ENCODE measurements at places on chromosomes 3 and 15. TPM values are rescaled to one million over a fixed set of nuclear protein-coding genes. Genes with fewer than 3 reads are reported as not detected.
A peak's percentile ranks its signal among the peaks of the same experiment; 100 is the strongest.

DNA sequence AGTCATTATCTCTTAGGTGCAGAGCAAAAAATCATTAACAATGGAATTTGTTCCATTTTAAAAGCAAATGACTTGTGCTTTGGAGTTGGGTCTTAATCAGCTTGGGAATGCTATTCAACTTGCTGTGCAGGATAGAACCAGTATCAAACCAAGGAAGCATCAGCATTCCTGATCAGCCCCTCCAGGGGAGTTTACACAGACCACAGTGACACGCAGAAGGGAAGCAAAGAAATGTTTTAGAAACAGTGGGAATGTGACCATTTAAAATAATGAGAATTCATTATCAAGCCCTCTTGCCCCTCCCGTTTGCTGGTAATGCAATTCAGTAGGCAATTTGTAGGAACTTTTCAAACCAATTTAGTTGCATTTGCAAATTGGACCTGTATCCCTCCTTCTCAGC, 155.1 kb downstream of the LRTM1 start:
- DNase-seq: no peak

The PTX3 gene
- total RNA-seq: 40.2 TPM

The GLDN gene
- 0.29 TPM for total RNA-seq

The MNS1 gene
- total RNA-seq: 1.5 TPM

- no peak for DNase-seq
Observed at GRCh38 chr15:31472636-31473384, 146.2 kb downstream of the KLF13 start.

- DNase-seq: no peak
Observed at GRCh38 chr3:137134431-137134830, 176.6 kb downstream of the IL20RB start.

GRCh38 chr3:167467848-167468611, 5.8 kb downstream of the SERPINI2 start:
- no peak for DNase-seq

DNA sequence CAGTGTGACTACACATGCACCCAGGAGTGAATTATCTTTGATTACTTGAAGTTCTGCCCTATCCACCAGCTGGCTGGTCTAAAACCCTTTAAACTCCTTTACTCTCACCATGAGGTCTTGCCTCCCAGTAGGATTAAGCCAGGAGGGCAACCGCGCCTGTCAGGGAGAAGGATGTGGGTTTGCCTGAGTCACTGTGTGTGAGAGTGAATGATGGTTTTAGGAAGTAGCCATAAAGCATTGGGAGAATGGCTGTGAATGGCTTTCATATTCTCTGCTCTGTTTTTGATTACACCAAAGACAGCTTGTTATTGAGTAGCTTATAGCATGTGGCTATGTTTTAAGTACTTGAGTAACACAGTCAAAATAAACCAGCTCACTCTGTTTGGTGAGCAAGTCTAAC, 637.7 kb upstream of the TBL1XR1 start:
- no peak for DNase-seq

The FBXW12 gene
- total RNA-seq: not detected

The TCTA gene
- total RNA-seq: 22.5 TPM

The CCR8 gene
- not detected for total RNA-seq

The ACAP2 gene
- 43.3 TPM for total RNA-seq

The CD200R1 gene
- total RNA-seq: not detected

- no peak for DNase-seq
Observed at GRCh38 chr3:194455481-194455880, 31.3 kb downstream of the ATP13A3 start.

- DNase-seq: no peak
Observed at GRCh38 chr15:61011576-61012336, 217.3 kb downstream of the RORA start.

GRCh38 chr3:168839653-168840052, 743.9 kb upstream of the GOLIM4 start:
- DNase-seq: no peak

DNA sequence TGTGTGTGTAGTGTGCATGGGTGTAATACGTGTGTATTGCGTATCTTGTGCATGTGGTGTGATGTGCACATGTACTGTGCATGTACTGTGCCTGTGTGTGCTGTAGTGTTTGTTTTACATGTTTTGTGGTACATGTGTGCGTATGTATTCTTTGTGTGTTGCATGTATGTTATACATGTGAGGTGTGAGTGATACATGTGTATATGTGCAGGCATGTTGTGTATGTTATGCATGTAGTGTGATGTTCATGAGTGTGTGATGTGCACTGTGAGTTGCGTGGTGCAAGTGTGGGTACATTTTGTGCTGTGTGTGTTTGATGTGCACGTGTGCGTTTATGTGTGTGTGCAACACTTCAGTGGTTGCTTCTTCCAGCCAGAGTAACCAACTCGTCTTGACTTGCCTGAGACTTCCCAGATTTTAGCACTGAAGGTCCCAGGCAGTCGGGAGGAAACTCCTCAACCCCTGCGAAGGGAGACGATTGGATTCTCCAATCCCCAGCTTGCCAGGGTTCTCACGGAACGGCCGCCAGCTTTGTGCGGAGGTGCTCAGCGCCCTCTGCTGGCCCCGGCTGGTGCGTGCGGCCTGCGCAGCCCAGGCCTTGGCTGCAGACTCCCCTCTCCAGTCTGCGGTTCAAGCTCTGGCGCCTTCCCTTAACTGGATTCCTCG, 3.6 kb downstream of the GALNT15 start:
- no peak for DNase-seq

GRCh38 chr3:72191209-72191960, 406.4 kb upstream of the PROK2 start:
- no peak for DNase-seq

GRCh38 chr3:57900786-57901185, 107.4 kb upstream of the FLNB start:
- DNase-seq: no peak

GRCh38 chr3:87359826-87360225, 83.4 kb upstream of the POU1F1 start:
- no peak for DNase-seq

- no peak for DNase-seq
Observed at GRCh38 chr15:52557274-52557641, 11.6 kb downstream of the ARPP19 start.

GRCh38 chr3:128366652-128367051, 100.0 kb downstream of the DNAJB8 start:
- no peak for DNase-seq

GRCh38 chr3:8736436-8736835, 2.8 kb downstream of the CAV3 start:
- no peak for DNase-seq

DNA sequence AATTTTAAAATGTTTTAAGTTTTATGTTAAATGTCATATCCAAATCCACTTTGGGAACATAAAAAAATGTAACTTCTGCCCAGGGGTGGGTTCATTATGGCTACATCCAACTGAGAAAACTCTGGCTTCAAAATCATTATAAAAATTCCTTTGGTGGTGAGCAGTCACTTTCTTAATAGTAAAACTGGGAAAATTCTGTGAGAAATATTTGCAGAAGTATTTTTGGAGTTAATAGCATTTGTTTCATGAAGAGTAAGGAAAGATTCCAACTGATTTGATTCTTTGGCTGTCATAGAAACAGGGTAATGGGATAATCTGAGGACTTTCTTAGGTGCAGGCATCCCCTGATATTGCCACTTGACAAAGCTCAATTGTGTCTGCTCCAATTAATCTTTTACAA, 38.8 kb downstream of the CPA3 start:
- DNase-seq: no peak

- DNase-seq: no peak
Observed at GRCh38 chr3:105525531-105525930, 158.8 kb downstream of the ALCAM start.

The TAGLN3 gene
- not detected for total RNA-seq

DNA sequence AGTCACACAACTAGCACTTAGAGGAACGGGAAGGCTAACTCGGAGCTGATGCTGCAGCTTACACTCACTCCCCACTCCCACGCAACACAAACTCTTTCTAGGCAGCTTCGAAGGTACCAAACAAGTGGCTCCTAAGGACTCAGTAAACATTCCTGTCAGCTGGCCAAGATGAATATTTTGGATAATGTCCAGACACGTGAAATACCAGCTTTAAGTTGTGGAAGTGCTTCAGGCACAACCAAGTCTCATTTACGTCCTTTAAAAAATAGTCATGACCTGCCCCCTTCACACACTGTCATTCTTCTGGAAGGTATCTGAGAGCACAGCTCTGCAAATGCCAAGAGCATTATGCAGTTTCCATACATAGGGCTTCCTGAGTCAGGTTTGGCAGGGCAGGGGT, 1005.9 kb upstream of the CFAP20DC start:
- no peak for DNase-seq

DNA sequence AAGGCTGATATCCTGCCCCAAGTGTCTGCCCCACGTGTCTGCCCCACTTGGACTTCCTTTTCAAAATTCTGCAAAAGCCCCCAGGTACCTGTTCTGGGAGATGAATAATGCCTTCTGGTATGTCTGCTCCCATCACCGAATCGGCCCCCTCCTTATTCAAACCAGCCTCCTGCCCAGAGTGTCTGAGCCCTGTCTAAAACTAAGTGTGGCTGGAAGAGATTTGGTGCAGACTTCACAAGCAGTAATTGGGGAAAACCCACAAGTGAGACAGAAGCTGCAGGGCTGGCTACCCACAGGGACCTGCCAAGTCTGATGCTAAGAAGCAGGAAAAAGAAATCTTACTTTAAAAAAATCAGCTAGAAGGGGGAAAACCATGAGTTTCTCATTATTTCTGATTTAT, 85.1 kb downstream of the DUT start:
- DNase-seq: no peak

The GAP43 gene
- total RNA-seq: 3.3 TPM

DNA sequence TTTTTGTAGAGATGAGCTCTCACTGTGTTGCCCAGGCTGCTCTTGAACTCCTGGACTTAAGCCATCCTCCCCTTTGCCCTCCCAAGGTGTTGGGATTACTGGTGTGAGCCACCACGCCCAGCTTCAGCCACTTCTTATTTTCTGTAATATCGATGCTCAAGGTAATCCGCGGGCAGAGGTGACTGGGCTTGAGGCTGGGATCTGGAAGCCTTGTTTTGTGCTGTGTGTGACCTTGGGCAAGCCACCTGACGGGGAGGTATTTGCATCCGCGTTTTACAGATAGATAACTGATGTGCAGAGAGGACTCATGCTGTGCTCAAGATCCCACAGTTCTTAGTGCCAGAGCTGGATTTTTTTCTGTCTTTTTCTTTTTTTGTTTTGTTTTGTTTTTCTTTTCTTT, 27.8 kb upstream of the SEMA4B start:
- DNase-seq: no peak

The GPR176 gene
- total RNA-seq: 31.2 TPM

GRCh38 chr15:21271566-21271965, 168.7 kb downstream of the POTEB3 start:
- DNase-seq: no peak

The SAMD7 gene
- total RNA-seq: not detected

GRCh38 chr3:64195789-64196188, 29.5 kb downstream of the PRICKLE2 start:
- DNase-seq: no peak

DNA sequence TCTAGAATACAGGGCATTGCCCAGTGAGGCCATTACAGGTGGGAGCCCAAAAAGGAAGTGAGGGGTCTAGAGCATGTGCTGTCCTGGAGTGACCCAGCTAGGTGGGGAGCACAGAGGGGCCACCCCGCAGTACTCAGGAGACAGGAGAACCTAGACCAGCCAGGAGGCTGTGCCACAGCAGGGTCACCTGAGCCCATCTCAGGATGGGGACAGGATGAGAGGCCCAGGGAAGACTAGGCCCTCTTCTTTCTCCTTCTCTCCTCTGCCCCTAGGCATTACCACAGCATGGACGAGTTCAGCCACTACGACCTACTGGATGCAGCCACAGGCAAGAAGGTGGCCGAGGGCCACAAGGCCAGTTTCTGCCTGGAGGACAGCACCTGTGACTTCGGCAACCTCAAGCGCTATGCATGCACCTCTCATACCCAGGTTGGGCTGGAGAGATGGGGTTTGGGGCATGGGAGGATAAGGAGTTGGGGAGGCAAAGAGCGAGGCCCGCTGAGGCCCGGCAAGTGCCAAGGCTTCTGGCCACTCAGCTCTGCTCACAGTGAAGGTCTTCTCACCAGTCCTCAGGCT, 20.6 kb downstream of the LOXL1 start:
- DNase-seq: peak; percentile 60

- no peak for DNase-seq
Observed at GRCh38 chr3:38164643-38164951, 740 bp upstream of the OXSR1 start.

The C3orf20 gene
- total RNA-seq: not detected

DNA sequence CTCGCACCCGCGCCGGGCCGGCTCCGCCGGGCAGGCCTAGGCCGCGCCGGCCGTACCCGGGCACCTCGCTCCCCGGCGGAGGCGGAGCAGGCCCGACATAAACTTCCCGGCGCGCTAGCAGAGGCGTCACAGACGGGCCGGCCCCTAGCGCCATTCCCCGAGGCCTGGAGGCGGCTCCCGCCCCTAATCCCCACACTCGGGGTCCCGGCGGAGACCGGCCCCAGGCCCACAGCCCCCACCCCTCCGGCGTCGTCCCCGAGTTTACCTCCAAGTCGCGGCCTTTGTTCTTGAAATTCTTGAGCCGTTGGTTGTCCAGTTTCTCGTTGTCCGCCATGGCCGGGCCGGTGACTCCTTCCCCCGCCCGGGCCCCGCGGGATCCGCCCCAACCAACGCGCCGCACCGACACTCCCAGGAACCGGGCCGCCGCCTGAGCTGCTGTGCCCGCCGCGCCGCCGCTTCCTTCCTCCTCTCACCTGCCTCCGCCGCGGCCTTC, 376 bp downstream of the KPNA4 start:
- DNase-seq: no peak

The LRRC15 gene
- 0.18 TPM for total RNA-seq

DNA sequence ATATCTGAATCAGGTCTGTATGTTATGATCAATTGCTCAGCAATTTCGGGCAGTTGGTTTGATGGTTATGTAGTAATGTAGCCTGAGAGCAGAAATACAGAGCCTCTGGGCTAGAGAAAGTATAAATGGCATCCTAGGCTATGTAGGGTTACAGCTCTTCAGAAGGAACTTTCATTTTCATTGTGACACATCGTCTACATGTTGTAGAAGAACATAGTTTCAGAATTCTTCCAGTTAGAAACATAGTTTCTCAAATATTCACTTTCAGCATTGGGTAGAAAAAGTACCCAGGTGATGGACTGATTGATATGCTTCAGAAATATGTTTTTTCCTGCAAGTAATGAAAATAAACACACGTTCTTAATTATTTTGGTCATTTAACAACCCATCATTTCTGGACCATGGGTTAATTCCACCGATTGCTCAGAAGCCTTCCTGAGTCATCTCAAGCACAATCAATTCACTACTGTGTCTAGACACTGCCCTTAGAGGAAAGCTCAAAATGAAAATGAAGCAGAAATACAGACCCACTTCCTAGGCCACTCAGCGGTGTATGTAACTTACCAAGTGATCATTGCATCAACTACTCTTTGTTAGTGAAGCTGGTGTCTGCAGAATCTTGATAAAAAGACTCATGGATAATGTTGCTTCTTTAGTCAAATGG, 88.8 kb upstream of the TSEN2 start:
- no peak for DNase-seq

DNA sequence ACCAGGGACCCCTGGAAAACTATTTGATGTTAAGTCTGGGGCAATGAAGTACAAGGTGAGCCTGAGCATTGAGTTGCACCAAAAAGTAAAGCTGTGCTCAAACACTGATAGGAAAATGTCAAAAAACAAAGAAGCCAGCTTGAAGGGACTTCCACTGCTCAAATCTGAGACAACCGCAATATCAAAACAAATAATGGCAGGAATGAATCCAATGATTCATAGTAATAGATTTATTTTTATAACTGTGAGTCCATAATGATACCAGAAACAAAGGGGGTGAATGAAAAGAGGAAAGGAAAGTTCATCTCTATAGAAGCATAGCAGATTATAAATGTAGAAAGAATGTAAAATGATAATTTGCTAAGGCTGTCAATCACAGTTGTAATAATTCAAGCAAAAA, 237.3 kb upstream of the ZBTB20 start:
- no peak for DNase-seq

The SLC27A2 gene
- total RNA-seq: not detected

The SSR3 gene
- 395 TPM for total RNA-seq
